Activated CD4-positive, alpha-beta memory T cell treated with anti-CD3 and anti-CD28 coated beads, Interleukin-2, amount 10 ng/mL, durations not matched to agents 7 days and 5 days (primary cell): ENCODE measurements at places on chromosomes 6 and 20.

DNA sequence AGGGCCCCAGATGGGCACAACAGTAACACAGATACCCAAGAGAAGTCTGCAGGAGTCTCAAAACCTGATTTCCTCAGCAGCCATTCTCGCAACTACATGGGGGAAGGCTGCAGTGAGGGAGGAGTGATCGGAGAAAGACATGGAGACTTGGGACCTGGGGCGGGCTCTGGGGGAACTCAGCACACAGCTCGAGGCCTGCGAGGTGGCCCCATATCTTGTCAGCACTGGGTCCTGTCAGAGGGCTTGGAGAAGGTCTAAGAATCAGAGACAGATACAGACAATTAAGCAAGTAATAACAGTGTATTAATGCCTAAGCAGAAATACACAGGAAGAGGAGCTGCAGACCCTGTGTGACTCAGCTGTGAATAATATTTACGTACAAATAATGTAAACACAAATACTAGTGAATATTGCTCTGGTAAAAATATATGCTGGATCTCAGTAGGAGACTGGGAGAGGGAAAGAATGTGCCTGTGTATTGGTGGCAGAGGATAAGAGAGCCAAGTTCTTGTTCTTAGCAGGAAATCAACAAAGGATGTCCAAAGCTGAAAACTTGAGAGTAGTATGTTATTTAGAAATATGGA, 336.2 kb downstream of the ZFAND3 start:
- DNase-seq, result no peak

GRCh38 chr20:56516631-56517030, 7.9 kb upstream of the FAM209A start:
- DNase-seq, result no peak

GRCh38 chr20:23151008-23151703, 65.0 kb upstream of the CD93 start:
- DNase-seq, result peak; percentile 11

DNA sequence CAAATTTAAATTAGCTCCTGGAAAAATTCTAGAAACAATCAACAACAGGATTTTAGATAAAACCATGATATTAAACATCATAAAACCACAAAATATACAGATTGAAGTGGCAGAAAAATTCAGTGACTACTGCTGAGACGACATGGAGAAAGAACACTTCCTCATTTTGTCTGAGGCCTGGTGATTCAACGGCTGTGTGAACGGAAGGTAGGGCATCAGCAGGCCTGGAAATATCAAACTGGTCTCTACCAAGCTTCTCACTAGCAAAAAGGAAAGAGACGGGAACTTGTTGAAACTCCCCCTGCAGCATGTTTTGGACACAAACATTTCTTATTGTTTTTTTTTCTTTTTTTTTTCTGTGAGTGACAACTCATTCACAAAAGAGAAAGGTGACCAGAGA, 58.0 kb upstream of the AHI1 start:
- no peak for DNase-seq

DNA sequence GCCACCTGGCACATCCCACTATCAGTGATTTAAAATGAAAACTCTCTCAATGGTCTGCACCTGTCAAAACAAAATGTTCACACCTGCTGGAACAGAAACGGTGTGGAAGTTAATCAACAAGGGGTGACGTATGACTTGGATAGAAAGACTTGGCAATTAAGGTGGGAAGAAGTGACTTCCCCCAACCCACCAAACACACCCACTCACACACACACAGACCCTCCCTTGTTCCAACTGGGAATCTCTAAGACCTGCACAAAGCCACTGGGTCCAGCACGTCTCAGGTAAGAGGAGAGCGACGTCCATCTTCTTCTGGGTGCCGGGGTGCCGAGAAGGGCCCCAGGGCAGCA, 25.1 kb upstream of the TCFL5 start:
- no peak for DNase-seq

DNA sequence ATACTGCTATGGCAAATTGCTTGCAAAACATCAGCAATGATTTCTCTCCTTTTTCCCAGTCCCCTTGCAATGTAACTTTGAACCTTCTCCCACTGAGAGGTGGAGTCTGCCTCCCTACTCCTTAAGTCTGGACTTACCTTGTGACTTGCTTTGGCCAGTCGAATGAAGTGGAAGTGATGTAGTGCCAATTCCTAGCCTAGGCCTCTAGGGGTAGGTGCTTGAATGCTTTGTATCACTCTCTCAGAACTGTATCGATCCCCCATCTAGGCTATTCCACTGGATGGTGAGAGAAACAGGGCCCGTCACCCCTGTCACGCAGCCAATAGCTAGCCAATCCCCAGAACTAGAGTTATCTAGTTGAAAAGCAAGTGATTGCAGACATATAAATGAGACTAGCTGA, 238.6 kb downstream of the BTBD3 start:
- DNase-seq, result no peak

GRCh38 chr6:87706187-87706966, 4.3 kb upstream of the AKIRIN2 start:
- DNase-seq, result no peak

DNA sequence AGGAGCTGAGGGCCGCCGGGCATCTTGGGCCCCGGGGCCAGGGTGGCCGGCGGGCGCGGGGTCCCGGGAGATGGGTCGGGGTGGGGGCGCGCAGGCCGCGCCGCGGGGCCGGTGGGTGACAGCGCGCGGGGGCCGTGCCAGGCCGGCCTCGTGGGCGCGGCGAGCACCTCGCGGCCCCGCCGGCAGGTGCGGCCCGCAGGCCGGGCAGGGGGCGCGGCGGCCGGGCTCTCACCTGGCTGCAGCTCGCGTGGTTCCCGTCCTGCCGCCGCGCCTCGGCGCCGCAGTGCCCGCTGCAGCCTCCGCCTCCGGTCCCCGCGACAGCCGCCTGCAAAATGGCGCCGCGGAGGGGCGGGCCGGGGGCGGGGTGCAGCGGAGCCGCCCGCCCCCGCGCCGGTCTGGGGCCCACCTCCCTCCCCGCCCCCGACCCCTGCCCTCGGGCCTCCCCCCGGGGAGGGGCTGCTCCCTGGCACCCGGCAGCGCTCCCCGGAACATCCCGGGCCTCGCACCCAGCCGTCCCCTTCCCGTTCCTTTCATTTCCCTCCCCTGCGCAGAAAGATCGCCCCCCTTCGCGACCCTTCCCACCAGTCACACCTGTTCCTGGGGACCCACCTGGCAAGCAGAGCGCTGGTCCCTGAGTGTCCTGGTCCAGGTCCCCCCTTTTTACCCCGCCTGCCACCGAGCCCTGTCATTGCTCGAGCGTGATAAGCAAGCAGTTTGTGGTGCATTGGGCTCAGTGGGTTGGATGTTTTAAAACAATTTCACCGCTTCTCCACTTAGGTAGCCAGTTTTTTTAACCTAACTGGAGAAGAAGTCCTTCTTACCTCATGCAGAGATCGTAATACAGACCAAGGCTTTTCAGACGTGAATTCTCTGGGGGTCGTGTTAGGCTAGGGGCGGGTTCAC, at the start of gene SLC23A2:
Gene SLC23A2, minus strand, starts transcription at position 337 of the 903 bp plus-strand sequence. CDS start 68,948 bp downstream, outside the sequence.
- peak; percentile 64 for DNase-seq

DNA sequence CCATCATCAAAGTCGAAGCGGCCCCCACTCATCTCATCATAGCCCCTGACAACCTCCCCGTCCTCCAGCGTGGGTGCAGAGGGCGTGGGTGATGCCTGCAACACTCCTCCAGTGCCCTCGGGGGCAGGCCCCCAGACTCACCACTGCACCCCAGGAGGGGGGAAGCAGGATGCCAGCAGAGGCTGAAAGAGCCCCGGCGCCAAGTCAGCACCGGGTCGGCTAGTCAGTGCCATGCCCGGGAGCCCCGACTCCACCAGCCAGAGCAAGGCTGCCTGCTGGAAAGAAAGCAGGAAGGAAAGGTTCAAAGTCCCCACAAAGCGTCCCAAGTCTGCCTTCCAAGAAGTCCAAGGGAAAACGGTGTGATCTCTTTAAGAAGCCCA, 324 bp downstream of the JPH2 start:
- no peak for DNase-seq

DNA sequence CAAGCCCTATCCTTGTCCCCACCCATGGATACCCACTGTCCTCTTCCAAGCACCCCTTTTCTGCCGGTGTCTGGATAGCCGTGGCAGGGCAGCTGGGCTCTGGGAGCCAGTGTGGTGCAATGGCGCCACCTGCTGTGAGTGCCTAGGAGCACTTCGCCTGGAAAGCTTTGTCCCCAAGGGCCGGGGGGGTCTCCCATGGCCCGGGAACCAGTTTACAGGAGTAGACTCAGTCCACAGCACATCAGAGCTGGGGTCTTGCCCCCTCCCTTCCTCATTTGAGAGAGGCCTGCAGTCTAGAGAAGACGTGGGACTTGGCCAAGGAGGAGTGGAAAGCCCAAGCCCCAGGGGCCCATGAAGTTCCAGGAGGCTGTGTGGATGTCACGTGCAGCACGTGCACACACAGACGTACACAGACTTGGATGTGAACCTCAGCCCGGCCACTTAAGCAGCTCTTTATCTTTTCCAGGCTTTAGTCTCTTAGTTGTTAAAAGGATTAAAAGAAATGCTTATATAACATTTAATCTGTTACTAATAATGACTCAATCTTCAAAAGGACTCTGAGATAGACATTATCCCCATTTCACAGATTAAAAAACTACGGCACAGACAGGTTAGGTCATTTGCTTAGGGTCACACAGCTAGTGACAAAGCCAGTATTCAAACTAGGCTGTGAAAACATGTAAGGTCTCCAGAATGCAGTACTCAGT, 40.9 kb upstream of the CDH22 start:
- peak; percentile 62 for DNase-seq

DNA sequence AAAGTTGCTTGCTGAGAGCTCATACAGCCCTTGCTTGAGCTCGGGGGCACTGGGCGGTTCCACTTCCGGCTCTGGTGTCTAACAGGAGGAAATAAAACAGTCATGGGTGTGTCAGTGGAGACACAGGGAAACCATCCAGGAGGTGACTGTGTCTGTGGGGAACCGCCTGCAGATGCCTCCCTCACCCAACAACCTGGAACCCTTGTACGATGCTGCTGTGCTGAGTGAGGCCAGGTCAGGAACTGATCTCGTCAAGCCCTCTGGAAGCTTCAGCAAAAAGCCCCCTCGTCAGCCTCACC, 15.5 kb downstream of the TXNDC5 start:
- no peak for DNase-seq

DNA sequence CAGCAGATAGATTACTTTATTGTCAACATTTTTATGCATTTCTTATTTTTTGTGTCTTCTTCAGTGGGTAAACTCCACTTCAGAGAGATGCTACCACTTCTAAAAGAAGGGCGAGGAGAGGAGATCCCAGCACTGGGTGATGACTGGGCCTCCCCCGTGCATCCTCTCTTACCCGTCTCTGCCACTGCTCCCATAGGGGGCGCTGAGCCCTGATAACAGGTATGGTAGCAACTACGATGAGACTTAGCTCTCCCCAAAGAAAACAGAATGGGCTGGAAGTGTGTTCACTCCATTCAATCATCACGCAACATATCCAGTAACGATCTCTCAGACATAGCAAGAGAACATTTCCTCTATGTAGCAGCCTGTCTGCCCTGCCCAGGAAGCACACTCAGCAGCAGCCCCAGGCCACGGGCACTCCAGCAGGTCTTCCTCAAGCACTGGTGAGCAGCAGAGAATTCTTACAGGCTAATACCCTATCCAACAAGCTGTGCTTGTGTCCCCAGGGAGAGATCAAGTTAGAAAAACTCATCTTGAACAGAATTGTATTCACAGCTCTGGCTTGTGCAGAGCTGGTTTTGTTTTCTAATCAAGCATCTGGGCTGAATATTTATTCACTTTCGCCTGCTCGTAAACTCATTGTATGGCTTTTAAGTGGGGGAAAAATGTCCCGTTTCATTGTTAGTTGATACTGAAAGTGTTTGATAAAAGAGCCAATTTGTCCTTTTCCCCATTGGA, 533.1 kb upstream of the CDH4 start:
- no peak for DNase-seq

GRCh38 chr20:54355631-54356280, 119.6 kb upstream of the DOK5 start:
- DNase-seq, result no peak

GRCh38 chr6:100202417-100203194, 208.6 kb upstream of the MCHR2 start:
- DNase-seq, result no peak

GRCh38 chr6:28727559-28728211, 196.1 kb downstream of the TRIM27 start:
- DNase-seq, result no peak

GRCh38 chr6:85404564-85405174, 45.2 kb upstream of the NT5E start:
- DNase-seq, result no peak

DNA sequence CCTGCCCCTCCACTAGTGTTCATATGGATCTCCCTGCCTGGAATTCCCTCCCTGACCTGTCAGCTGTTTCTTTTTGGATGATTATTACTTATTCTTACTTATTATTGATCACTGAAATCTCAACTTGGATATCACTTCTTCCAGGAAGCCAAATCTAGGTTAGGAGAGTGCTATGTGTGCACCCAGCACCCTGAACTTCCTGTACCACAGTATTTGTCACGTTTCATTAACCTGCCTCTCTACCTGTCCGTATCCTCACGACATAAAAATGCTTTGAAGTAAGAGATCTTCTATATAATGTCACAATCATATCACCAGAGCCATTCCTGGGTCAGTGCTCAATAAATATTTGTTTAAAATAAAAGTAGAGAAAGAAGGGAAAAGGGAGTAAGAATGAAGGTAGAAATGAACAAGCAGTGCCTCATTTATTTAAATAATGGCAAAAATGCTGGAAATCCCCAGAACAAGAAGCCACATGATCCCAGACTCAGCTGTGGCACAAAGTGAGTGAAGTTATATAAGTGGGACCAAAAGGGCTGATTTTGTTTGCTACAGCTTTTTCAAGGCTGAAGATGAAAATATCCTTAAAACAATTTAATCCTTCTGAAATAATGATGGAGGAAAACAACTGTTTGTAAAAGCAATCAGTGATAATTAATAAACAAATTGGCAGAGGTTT, 88.0 kb upstream of the MANEA start:
- no peak for DNase-seq

DNA sequence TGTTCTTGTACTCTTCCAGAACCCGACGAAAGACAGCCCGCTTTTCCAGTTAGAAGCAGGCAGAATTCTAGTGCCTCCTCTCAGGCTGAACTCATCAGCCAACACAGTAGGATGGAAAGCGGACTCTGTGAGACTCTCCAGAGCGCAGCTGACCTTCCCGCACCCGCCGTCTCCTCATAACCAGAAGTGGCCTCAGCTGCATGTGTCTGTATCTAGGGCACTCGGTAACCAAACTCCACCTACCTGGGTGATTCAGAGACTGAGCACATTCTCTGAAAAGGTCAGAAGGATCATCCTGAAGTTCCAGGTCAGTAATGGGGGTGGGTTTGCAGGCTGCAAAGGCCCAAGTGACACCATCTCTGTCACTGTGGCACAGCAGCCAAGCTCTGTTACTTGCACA, 66.7 kb upstream of the NFATC2 start:
- no peak for DNase-seq

GRCh38 chr6:80282913-80283554, 176.6 kb downstream of the BCKDHB start:
- DNase-seq, result no peak

DNA sequence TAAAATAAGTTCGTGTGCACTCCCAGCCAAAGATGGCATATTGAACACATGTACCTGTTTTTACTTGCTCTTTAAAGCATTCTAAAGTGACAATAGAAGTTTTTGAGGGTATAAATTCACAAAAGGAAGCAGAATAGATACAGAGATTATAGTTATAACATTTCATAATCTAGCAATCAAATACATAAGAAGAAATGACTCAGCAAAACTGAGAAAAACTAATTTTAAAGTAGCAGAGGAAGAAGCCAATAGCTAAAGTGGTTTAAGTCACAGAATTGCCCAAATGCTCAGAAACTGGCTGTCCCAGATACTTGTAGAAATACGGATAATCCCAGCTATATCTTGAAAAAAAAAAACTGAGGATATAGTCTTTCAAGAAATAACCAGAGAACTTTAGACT, 49.2 kb upstream of the TBC1D32 start:
- DNase-seq, result no peak

GRCh38 chr6:106857771-106858652, 116.5 kb downstream of the CD24 start:
- no peak for DNase-seq
